ENCODE measurements at places on chromosomes 11 and 22.

GRCh38 chr11:118217575-118217974 is 7.2 kb downstream of the JAML start:
- DNase-seq, result no peak

GRCh38 chr11:2524446-2525165 is 79.8 kb downstream of the KCNQ1 start:
- DNase-seq, result no peak

DNA sequence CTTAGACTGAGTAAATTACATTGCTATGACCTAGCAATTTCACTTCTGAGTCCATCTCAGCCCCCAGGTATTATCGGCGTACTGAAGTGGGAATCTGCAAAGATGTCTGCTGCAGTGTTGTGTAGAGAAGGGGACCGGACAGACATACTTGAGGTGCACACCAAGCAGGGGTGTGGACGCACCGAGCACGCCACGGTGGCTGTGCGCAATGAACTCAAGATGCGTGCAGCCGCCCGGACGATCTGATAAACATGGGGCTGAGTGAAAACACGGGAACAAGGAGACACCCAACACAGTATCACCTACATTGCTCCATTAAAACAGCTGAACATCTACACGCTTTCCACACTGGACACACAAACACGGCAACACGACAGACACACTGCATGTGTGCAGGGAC is 454.3 kb downstream of the OPCML start:
- no peak for DNase-seq

GRCh38 chr11:75481223-75481921 is 44.4 kb downstream of the GDPD5 start:
- DNase-seq, result no peak

DNA sequence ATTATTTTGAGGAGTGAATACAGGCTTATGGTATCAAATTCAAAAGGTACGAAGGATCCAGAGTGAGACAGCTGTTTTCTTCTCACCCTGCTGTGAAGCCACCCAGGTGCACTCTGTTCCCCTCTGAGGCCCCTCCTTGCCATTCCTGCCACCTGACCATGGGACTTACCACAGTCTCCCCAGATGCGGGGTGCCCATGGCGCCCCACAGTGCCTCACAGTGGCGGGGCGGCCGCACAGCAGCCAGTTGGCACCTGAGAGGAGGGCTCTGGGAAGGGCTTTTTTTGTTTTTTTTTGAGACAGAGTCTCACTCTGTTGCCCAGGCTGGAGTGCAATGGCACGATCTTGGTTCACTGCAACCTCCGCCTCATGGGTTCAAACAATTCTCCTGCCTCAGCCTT is 151.7 kb downstream of the CEP164 start:
- DNase-seq, result no peak

GRCh38 chr11:93974759-93975158 is 46.4 kb upstream of the HEPHL1 start:
- no peak for DNase-seq

GRCh38 chr11:126782810-126783209 is 217.8 kb downstream of the KIRREL3 start:
- no peak for DNase-seq

GRCh38 chr11:60265373-60266214 is 14.9 kb upstream of the MS4A4A start:
- peak; percentile 33 for DNase-seq

DNA sequence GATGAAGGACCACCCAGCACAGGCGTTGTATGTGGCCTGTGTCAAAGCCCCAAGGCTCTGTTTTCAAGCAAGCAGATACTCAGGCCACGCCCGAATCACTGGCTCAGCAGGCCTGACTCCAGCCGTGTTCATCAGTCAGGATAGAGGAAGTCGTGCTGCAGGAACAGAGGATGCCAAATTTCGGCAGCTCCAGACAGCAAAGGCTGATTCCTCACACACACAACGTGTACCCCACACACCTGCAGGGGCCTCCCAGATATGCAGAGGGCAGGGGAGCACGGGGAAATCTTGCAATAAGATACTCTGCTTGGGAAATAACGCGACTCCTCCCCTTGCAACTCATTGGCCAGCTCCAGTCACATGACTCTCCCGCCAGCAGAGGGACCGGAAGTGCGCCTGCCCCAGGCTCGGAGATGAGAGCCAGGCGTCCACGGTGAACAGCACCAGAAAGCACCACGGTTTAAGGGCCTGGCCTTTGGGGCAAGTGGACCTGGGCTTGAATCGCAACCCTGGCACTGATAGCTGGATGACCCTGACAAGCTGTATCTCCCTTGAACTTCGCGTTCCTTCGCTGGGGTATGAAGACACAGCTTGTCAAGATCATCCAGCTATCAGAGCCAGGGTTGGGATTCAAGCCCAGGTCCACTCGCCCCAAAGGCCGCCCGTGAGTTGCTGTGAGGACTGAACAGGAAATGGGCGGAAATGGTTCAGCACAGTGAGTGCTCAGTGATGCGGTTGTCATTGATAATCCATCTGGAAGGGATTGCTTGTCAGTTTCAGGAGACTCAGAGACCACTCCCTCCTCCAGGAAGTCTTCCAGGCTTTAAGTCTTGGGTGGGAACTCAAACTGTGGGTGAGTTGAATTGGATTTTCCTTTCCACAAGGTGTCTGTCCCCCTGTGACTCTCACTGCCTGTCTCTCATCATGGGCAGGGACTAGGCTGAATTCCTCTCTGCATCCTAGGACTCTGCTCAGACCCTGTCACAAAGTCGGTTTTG is 88.5 kb downstream of the MYEOV start:
- DNase-seq, result no peak

- no peak for DNase-seq
These were observed 2085.4 kb upstream of the RAG2 start for GRCh38 chr11:38683484-38683883.

All from midbrain (tissue), 1 donor.